ENCODE measurements at places on chromosomes 12 and 14.

- DNase-seq: no peak
These were observed 9.0 kb downstream of the ARHGDIB start for GRCh38 chr12:14952299-14952921.

DNA sequence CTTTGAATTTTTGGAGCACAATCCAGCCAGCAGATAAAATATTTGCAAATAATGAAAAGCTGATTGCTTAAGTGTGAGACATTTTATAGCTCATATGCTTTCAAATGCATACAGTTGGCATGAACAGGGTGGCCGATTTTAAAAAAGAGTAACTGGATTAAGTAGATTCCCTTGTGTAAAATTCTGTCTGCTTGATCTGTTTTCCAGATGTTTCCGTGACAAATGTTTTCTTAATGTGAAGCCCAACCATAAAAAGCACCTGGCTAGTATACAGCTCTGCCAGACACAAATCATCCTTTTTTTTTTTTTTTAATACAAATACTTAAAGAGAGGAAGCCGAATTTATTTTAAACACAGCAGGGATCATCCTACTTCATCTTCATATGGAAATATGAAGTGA is 440.7 kb downstream of the CCER1 start:
- DNase-seq: no peak

GRCh38 chr12:68118096-68118755 is 41.3 kb downstream of the IFNG start:
- DNase-seq: no peak

DNA sequence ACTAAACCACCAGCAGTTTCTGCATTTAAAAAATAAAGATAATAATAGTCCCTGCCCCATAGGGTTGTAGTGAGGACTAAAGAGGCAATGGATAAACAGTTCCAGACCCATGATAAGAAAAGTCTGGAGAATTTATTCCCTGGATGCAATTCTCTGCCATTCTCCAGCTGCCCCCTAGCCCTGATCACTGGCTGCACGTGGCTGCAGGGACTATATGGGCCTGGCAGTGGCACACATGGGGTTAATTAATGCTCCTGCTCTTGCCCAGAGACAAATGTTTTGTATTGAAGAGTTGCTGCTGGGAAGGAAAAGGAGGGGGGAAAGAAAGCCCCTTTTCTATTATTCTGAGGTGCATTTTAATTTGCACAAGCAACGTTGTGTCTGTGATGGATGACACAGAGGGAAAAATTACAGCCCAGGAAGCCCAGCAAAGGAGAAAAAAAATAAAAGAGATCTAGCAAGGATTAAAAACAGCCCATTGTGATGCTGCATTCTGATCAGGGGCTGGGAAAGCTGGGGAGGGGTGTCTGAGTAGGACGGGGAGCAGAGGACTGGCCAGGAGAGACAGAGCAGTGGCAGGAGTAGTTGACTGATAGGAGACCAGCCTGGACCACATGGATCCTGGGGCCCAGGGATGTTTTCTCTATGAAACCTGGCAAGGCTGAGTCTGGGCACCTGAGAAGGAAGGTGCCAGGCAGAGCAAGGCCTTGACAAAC is 149.3 kb downstream of the ESRRB start:
- no peak for DNase-seq

DNA sequence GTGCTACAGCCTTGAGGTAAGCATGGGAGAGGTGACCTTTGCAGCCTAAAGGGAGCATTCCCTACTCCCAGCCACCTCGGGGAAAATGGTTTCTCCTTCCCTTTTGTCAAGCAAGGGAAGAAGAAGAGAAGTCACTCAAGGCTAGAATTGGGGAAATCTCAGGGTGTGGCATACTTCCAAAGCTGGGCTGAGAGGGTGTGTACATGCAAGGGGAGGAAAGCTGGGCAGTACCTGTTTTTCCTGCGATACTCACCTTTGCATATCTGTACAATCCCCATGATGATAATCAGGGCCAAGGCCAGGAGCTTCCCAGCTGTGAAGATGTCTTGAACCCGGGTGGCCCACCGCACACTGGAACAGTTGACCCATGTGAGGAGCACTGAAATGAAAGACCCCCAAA is 23.8 kb upstream of the CEBPE start:
- no peak for DNase-seq

DNA sequence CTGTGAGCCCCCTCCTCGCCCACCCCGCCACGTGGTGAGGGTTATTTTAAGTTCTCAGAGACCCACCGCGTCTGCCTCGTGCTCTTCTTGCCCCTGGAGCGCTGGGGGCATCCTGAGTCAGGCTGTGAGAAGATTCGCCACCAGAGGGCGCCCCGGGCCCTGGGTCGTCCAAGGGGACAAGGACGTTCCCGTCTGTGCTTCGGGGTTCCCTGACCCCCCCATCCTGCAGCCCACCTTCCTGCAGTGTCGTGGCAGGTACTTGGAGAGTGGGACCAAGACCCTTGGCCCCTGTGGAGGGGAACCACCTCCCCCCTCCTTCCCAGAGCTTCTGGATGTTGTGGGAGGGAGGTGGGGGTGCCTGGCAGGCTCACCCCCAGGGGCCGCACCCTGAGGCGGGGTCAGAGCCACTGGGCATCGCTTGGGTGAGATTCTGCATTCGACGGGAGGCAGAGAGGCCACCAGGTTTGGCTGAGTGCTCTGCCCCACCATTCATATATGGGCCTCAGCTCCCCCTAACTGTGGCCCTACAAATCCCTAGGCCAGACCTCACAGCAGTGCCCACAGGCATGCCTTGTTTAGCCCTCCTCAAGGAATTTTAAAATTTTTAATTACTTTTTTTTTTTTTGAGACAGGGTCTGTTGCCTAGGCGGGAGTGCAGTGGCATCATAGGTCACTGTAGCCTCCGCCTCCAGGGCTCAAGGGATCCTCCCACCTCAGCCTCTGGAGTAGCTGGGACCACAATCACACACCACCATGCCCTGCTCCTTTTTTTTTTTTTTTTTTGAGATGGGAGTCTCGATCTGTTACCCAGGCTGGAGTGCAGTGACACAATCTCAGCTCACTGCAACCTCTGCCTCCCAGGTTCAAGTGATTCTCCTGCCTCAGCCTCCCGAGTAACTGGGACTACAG is 17.0 kb downstream of the RHOF start:
- no peak for DNase-seq

DNA sequence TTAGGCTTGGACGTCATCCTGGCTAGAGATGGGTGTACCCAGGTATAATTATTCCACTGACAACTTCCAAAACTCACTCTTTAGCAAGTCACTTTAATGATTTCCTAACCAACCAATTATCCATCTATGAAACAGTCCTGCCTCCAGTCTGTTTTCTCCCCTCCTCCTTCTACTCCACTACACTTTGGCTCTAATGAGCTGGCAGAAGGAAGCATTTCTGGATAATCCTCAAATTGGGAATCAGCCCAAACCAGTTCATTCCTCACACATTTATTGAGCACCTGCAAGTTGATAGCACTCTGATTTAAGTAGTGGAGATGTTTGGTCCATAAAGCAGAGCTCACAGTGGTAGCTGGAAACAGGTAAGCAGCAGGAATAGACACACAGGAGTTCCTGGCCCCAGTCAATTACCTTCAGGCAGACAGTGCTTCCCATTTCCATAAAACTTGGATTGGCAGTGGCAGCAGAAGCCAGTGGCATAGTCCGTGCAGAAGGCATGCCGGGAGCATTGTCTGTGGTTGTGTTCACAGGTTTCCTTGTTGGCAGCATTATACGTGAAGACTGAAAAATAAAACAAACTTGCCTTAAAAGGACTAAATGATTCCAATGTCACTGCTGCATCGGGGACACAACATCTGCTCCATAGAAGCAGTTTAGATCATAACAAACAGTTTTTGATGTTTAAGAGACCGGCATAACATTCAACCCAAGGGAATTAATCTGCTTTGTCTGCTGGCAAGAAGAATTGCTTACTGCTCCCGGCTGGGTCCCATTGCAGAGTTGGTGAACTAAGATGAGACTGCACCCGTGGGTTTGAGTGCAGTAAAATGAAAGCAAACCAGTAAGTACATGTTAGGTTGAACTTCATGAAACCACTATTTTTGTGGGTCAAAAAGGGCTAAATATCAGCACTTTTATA is 26.2 kb downstream of the NID2 start:
- no peak for DNase-seq

- DNase-seq: no peak
These were observed 220 bp upstream of the KRT83 start for GRCh38 chr12:52321418-52321817.

GRCh38 chr12:60197589-60197988 is 601.8 kb downstream of the SLC16A7 start:
- no peak for DNase-seq

DNA sequence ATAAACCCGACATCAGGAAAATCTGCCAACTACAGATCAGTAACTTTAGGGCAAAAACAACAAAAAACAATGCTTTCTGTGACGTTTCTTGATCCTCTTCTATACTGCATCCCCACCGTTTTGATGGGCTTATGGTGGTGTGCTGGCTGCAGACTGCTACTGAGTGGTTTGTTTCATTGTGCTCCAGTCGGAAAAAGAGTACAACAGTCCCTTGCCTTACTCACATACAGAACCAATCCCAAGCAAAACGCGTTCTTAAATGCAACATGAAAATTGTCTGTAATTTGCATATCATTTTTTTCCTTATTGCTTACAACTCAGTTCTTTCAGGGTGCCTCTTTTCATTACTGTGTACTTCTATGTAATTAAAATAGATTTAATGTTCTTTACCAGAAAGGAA is 2.3 kb downstream of the ETV6 start:
- DNase-seq: no peak

DNA sequence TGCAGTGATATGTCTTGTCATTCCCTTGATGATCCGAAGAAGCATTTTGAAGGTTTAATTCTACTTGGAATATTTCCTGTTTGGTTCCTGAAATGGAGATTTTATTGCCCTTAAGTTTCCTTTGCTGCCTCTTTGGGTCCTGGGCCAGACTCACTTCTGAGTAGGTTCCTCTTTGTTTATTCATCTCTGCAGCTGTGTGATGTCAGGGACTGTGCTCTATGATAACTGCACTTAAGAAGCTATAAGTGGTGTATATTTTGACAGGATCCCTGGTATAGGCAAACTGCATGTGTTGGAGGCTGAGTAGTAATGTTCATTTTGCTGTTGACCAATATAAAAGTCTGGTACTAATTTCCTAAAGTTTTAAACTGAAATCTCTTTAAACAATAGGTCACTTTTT is at the start of gene KLRC4:
Gene KLRC4, minus strand, starts transcription at position 366 of the 400 bp plus-strand sequence. Its CDS starts 182 bp downstream, at position 184.
- peak; percentile 57 for DNase-seq

- no peak for DNase-seq
These were observed 318.4 kb downstream of the SYT1 start for GRCh38 chr12:79183003-79183402.

- DNase-seq: no peak
These were observed 101.0 kb downstream of the RALGAPA1 start for GRCh38 chr14:35708062-35708461.

DNA sequence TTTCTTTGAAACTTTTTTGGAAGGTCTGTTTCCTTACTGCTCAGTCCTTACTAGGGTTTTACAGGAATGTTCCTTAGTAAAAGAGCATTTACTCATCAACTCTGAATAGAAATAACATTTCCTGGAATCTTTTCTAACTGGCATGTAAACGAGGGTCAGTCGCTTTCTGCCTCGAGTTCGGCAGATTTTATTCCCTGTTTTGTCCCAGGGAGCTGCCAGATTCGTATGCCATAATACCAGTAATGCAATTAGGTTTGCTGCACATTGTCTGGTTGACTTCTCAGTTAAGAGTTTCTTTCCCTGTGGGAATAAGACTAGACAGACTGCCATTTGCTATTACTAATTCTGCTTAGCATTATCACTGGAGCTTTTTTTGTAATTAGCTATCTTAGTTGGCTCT is 91.9 kb downstream of the VRK1 start:
- DNase-seq: no peak

DNA sequence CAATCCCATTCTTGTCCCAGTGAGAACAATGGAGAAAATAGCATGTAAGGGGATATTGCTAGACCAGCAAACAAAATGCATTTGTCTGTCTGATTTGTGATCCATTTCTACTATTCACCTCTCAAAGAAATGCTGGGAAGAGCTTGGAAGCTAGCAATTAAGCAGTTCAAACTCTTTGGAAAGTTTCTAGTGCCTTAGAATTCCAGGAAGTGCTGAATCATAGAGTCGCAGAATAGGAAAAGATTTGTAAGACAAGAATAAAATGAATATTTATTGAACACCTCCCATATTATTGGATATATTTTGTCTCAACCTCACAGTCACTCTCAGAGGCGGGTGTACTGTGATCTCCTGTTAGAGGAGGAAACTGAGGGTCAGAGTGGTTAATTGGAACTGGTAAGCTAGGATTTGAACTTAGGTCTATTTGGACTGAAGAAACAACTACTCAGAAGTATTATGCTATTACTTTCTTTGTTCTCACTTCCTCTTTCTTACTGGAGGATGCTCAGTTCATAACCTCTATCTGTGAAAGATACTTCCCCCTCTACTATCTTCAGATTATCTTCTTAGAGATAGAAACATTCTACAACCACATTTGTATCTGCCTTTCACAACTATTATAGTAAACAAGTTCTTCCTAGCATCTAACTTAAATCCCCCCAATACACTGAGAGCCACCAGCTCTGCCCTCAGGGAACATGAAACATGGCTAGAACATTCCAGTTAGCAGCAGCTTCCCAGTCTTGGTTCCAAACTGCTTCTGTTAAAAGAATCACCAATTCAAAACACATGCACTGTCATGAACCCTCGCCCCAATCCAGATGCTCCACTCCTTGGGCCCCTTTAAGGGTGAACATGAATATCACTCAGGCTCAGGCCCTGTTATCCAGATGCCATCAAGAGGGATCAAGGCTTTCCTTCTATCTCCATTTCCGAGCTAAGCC is 64.2 kb downstream of the DRAM1 start:
- DNase-seq: no peak

DNA sequence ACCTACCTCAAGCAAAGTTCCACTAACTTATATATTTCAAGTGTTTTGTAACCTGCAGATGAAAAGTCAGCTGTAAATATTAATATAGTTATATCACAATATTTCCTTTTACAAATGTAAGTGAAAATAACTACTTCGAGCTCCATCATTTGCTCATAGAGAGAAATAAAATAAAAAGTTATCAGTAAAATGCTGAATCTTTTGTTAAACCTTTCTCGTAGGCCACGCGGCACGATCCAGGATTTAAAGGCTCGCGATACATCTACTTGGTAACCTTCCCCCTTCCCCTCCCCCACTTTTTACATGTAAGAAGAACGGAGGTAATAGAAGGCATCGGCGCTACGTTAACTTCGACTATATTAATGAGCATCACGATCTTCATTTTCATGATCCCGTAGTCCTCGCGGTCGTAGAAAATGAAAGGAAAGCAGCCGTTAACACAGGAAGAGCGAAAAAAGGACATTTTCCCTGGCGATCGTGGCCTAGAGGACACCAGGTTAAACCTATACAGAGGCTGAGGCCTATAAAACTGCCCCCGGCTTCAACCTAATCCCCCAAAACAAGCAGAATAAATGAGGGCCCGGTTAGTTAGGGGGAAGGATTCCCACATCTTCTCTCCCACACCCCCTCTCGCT is 508 bp downstream of the HNRNPC start:
- no peak for DNase-seq

DNA sequence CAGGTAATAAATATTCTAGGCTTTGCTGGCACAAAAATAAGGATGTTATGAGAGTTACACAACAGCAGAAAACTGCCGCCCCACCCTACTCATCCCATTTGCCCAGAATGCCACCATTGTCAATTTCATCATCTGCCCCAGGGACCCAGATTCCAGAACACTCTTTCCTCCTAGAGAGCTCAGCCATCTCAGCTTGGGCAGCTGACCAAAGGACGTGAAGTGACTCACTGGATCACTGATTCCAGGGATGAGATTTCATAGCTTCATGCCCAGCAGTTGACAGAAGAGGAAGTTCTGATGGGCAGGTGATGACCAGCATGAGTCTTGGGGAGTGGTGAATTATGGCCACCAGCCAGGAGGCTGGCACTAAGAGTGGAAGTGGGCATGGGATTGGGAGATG is 450.3 kb downstream of the RMST start:
- no peak for DNase-seq
